ENCODE measurements at places on chromosomes 5 and 9.

DNA sequence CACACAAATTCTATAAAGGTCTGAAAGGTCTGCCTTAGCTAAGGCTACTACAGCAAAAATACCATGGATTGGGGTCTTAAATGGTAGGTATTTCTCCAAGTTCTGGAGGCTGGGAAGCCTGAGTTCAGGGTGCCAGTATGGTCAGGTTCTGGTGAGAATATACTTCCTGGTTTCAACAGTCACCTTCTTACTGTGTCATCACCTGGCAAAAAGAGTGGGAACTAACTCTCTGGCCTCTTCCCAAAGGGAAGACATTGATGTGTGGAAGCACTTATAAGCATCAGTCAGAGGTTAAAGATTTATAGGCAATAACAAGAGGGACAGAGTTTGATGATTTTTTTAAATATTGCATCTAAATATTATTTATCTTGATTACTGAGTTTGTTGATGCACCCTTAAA is 53.0 kb downstream of the ZNF622 start:
- no peak for DNase-seq

DNA sequence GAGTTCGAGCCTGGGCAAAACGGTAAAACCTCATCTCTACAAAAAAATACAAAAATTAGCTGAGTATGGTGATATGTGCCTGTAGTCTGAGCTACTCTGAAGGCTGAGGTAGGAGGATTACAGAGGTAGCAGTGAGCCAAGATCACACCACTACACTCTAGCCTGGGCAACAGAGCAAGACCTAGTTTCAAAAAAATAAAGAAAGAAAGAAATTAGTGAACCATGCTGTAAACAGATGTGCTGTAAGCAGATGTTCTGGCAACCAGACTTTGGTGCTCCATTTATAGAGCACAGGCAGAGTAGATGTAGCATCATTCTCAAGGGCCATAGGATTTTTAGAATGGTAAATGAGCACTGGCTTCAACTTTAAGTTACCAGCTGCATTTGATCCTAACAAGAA is 115.4 kb downstream of the ST8SIA4 start:
- DNase-seq: no peak

- DNase-seq: no peak
Observed at GRCh38 chr9:35776018-35776417, 15.4 kb upstream of the NPR2 start.

- peak; percentile 62 for DNase-seq
Observed at GRCh38 chr9:114207034-114207810, 51.9 kb downstream of the COL27A1 start.

DNA sequence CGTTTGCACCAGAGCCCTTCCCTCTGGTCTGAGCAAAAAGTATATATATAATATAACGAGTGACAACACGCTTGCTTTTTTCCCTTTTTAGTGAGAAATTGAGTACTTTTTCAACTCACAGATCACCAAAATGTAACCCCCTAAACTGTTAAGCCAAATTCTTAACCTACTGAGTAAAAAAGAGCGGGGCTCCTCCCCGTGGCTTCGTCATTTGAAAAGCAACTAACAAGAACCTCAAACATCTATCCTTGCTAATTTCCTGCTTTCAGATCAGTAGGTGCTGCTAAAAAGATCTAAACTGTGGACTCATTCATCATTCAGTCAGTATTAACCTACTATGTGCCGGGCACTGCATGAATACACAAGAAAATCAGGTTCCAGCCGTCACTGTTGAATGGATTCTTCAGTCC is 1.0 kb upstream of the PTBP3 start:
- DNase-seq: peak; percentile 39

GRCh38 chr5:126736141-126736540 is 40.8 kb upstream of the LMNB1 start:
- no peak for DNase-seq

GRCh38 chr9:136156209-136157120 is 37.8 kb upstream of the TMEM250 start:
- DNase-seq: no peak

GRCh38 chr5:143359869-143360268 is 43.6 kb downstream of the NR3C1 start:
- no peak for DNase-seq

- DNase-seq: no peak
Observed at GRCh38 chr9:126306071-126306647, 20.5 kb upstream of the MVB12B start.

DNA sequence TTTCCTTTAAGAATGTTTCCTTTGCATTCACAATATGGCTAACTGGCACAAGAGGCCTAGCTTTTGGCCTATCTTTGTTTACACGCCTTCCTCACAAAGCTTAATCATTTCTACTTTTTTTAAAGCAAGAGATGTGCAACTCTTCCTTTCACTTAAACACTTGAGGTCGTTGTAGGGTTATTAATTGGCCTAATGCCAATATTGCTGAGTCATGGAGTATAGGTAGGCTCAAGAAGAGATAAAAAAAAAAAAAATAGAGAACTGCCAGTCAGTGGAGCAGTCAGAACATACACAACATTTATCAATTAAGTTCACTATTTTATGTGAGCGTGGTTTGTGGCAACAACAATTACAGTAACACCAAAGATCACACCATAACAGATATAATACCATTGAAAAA is 5.9 kb downstream of the FKBP15 start:
- peak; percentile 18 for DNase-seq

All from astrocyte of the hippocampus (primary cell).